Hematopoietic multipotent progenitor cell treated with erythropoietin and hydrocortisone succinate and interleukin-3 and kit ligand, for 8 days (in vitro differentiated cells): ENCODE measurements at places on chromosomes 1 and 21.
A peak's percentile ranks its signal among the peaks of the same experiment; 100 is the strongest.

DNA sequence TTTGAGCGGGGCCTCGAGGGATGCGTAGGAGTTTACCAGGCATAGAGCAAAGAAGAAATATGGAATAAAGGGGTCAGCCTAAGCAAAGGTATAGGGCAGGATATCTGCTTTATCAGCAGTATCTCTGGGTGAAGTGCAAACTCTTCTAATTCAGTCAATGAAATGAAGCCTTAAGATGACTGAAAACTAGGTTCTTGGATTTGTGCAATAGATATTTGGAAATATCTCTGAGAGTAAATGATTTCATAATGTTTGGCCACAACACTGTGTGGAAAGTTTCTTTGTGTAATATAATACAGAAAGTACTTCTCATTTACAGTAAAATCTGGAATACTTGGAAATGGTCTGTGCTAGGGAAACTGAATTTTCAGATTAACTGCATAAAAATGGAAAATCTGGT is 26.1 kb downstream of the KCNJ15 start:
- DNase-seq = peak; percentile 4

- DNase-seq = peak; percentile 82
Observed at GRCh38 chr1:160834945-160835565, 27.6 kb downstream of the CD244 start.

GRCh38 chr21:41926807-41927171 is 27.0 kb downstream of the C2CD2 start:
- no peak for DNase-seq

DNA sequence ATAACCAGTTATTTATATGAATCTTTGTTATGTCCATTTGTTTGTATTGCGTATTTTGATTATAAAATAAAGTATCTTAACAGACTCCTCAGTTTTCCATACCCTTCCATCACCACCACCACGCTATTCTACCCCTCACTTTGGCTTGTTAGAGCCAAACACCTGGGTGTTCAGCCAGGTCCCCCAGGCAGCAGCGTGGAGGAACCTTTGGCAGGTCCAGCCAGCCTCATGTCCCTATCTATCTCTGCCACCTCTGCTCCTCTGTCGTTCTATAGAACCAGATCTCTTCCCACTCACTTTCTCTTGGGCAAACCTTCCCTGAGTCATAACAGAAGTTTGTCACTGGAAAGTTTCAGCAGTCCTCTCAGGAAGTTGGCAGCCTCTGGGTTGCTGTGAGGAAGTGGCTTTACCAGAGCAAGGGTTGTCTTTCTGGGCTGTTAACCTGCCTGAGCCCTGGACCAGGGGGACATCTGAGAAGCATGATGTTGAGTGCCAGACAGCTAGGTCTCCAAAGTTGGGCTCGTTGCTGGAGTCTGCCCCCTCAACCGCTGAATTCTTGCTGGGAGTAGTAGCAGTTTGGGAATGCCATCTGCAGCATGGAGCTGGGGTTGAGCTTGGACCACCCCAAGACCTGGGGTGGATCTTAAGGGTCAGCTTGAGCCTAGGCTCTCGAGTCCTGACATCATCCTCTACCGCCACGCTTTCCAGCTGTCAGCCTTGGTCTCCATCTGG is 996 bp upstream of the SH3BGRL3 start:
- DNase-seq = peak; percentile 46

GRCh38 chr1:208343226-208343625 is 99.0 kb upstream of the PLXNA2 start:
- no peak for DNase-seq

DNA sequence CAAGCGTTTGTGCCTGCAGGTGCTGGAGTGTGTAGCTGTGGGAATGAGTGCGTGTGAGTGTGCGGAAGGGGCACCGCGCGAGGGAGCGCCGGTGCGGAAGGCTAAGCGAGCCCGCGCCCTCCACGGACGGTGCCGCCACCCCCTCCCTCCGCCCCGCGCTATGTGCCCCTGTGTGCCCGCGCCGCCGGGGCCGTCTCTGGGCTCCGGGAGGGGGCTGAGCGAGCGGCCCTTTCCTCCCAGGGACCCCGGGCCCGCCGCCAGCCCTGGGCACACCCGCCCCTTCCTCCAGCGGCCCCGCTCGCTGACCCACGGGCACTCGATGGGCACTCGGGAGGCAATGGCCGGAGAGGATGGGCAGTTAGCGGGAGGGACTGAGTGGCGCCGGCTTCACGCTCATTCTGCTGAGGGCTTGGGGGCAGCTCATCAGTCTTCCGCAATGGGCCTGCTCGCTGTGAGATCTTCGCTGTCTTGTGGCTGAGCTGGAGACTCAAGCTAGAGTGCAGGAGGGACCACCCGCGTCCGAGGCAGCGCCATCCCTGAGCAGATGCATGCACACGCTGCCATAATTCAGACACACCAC is 8.6 kb upstream of the ADGRB2 start:
- no peak for DNase-seq

DNA sequence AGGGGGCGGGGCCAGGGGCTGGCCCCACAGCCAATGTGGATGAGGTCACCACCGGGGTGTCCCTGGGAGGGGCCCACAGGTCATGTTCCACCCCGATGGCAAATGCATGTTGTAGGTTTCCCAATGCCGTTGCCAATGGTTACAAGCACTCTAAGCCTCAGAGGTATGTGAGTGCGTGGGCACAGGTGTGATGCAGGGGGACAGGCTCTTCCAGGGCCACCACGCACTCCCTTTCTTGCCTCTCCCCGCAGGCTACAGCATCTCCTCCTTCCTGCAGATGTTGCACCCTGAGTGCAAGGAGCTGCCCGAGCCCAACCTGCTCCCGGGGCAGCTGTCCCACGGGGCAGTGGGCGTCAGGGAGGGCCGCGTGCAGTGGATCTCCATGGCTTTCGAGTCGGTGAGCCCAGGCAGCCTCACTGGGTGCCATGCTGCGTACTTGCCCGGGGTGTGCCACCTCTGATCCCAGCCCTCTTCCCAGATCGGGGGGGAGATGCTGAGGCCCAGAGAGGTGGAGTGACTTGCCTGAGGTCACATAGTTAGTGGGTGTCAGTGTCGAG is 52.4 kb downstream of the DISP3 start:
- DNase-seq = no peak

DNA sequence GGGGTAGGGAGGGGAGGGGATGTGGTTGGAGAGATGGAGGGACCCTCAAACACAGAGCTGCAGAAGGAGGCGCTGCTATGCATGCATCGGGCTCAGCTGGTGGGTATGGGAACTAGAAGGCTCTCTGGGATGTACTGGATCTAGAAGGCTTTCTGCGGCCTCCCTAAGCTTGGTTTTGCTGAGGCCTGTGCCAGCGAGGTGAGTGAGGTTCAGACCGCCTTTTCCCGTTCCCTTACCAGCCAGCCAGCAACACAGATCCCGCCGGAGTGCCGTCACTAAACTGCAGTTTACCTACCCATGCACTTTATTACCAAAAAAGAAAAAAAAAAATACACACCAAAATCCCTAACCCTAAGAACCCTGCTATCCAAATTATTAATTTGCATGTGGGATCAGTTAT is 180.2 kb downstream of the PRDM16 start:
- DNase-seq = no peak

DNA sequence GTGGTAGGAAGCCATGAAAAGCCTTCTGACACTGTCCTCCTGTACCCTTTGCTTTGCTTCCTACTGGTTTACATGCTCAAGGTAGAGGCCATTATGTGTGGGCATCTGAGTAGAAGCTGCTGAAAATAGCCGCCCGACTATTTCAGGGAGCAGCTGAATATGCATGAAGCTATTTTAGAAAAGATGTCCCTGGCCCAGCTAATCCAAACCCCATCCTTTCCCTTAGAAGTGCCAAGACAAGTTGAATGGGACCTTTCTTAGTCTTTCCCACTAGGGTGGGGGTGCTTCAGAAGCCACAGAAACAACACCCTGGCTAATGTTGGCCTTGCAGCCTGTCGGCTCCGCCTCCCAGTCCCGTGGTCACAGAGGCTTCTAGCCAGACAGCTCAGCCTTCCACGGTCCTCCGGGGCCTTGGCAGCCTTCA is 205.1 kb upstream of the EDN2 start:
- DNase-seq = no peak

DNA sequence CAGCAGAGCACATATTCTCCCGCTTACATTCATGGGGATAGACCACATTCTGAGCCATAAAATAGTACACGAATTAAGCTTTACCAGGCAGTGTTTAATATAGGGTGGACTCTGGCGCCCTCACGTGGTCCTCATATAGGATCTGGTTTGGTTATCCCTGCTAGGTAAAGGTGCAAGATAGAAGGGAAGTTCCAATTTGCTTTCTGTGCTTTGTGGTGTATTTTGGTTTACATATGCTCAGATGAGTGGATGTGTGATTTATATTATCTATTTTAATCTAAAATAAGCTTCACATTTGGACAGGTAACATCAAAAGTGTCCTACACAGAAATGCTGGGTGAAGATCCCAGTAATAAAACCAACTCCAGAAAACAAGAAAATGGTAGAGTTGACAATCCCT is 3.6 kb downstream of the CR1 start:
- peak; percentile 87 for DNase-seq

DNA sequence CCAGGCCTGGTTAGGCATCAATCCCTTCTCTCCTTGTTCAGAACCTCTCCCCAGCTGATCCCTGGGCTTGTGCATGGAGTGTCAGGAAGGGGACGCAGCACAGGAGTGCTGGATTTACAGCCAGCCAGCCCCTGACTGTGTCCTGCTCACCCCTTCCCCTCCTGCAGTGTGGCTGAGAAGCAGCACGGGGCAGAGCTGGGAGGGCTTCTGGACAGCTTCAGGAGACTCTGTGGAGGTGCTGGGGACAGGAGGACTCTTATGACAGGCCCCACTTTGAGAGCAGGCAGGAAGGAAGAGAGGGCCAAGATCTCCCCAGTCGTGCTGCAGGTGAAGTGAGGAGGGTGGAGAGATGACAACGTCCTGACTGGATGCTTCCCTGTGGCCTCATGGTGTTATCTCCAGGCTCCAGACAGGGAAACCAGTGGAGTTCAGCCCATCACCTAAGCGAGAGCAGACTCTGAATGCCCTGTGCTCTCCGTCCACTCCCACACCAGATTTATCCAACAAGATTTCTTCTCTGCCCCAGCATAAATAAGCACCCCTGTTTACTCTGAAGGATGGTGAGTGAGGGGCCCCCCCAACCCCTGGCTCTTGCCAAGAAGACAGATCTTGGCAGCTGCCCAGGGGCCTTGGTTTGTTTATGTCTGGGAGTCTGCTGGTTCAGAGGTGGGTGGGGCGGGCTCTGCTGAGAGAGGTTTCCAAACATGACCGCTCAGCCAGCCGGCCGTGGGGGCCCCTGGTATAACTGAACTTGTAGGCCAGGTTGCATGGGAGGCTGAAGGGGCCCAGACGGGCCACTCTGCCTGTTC is 21.3 kb downstream of the TMCC2 start:
- peak; percentile 66 for DNase-seq

GRCh38 chr1:165225062-165225461 is 131.5 kb downstream of the LMX1A start:
- DNase-seq = no peak

DNA sequence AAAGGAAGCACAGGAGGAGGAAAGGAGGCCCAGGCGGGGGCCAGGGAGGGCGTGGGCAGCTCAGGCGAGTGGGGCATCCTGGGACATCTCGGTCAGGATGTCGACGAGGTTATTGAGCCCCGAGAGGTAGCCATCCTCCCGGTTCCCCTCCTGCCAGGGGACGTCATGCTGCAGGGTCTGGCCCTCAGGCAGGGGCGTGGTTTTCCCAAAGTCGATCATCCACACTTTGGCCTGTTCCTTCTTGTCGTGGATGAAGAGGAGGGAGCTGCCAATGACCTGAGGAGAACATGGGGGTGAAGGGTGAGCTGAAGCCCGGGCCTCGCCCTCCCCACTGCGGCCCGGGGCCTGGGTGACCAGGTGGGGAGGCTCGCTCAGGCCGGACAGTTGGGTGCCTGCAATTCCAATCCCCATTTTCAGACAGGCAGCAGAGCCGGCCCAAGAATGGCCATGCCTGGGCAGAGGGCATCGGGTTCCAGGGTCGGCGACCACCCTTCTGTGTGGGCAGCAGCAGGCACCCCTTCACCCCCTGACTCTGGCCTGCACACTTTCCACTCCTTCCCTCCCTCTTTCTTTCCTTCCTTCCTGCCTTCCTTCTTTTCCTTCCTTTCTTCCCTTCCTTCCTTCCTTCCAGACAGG is 86.2 kb downstream of the STUM start:
- DNase-seq = no peak

DNA sequence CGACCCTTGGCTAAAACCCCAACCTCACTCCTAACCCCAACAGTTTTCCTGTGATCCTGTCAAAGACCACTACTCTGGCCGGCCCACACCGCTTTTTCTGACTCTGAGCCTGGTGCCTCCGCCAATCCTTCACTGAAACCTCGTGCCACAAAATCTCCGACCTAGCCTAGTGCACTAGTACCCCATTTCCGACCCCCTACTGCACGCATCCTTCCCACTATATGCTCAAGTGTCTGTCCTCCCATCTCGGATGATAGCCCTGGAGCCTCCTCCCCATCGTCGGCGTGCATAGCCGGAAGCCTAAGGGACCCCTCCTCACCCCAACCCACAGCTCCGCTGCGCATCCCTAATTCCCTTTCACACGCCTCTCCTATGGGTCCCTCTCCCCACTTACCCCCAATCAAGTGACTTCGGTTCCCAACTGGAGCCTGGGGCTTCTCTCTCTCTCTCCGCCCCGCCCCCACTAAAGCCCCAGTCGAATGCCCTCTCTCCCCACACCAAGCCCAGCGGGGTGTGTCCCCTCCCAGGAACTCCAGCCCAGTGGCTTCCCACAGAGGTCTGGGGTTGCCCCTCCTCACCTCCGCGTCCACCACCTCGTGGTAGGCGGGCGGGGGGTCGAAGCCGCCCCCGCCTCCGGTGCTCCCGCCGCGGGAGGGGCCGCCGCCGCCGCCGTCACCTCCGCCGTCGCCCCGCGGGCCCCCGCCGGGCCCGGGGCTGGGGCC is 791 bp downstream of the USP24 start:
- peak; percentile 76 for DNase-seq

DNA sequence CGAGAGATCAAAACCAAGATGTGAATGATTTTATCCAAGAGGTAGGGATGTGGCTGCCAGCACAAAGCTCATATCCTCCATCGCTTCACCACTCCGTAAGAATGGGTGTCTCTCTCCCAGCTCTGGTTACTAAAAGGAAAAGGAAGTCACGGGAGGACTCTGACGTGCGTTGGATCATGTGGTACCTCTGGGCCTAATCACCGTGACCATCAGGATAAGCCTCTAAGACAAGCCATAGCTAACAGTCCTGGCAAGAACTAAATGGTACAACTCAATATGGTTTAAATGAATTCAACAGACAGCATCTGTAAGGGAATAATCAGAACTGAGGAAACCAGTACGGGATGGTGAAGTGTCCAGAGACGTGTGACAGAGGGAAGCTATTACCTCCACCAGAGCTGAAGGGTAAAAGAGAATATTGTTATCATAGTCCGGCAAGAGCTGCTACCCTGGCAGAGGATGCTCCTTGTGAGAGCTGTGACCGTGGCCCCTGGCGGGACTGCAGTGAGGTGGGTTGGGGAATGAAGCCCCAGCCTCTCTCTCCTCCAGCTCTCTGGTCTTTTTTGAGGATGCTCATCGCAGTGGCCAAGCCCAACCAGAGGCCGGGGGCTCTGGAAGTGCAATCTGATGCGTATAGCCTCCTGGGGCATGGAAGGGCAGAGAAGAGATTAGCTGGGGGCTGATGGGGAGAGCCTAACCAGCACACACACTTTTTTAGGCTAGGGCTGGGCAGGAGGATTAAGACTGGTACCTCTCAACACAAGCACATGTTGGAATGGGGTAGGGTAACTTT is 54.2 kb downstream of the KIAA1614 start:
- no peak for DNase-seq

GRCh38 chr1:17123196-17124045 is 4.2 kb upstream of the PADI2 start:
- DNase-seq = no peak
